ENCODE measurements at places on chromosomes 11 and 22.

DNA sequence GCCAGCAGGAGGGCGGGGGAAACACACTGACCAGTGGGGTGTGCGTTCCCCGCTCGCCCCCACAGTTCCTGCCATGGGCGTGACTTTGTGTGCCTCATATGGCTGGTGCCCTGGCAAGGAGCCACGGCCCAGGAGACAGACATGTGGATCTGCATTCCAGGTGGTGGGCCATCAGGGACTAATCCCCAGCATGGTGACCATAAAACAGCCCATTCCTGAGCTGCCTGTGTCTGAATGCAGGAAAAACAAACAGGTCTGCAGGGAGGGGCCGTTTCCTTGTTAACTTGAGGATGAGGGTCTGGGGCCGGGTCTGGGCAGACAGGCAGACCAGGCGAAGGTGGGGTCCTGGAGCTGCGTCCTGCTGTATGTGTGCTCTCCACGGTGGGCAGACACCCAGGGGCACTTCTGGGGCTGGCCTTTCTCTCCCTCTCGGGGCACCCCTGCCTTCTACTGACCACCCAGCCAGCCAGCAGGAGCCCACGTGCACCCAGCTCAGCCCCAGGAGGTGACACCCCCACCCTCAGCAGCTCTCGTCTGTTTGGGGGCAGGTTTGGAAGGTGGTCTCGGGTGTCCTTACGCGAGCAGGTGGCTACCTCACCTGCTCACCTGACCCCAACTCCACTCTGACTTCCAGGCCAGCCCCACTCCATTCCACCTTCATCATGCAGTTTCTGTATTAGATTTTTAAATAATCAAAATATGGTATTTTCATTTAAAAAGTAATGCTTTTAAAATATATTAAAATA, 120.3 kb downstream of the KCNQ1OT1 start:
- no peak for DNase-seq

DNA sequence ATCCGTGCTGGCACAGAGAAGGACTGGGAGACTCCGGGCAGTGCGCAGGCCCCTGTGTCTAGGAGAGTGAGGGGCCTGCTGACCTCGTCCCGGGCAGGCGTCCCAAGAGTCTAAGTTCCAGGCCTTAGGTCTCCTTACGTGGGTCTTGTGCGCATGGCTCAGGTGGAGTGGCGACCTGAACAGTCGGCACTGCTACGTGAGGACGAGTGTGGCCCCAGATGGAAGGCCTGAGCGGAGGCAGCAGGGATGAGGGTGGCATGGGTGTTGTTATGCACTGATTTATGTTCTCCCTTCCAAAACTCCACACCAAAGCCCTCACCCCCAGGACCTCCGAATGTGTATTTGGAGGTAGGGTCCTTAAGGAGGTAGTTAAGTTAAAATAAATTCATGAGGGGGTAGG, 20.7 kb upstream of the SEPTIN5 start:
- DNase-seq, result no peak

DNA sequence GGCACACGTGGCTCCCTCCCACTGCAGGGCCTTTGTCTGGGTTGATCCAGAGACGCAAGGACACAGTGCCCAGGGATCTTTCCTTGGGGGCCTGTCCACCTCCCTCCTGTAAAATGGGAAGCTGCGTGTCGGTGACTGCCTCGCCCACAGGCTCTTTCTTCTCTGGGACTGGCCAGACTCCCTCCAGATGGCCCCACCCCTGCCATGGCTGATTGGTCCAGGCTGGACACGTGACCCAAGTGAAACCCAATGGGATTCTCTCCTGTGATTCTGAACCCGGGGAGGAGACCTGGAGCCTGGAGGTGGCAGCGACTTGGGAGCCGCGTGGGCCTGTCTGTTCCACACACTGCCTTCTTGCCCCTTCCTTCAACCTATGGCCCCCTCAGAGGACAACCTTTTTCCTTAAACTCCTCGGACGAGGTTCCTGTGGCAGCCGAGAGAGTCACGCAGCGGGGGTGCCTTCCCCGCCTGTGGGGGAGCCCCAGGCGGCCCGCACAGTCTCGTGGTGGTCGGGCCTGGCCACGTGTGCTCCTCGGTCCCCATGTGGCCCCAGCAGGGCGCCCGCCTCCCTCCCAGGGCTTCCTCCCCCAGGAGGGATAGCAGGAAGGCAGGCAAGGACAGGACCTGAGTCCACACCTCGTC, 12.4 kb upstream of the MPPED1 start:
- no peak for DNase-seq

DNA sequence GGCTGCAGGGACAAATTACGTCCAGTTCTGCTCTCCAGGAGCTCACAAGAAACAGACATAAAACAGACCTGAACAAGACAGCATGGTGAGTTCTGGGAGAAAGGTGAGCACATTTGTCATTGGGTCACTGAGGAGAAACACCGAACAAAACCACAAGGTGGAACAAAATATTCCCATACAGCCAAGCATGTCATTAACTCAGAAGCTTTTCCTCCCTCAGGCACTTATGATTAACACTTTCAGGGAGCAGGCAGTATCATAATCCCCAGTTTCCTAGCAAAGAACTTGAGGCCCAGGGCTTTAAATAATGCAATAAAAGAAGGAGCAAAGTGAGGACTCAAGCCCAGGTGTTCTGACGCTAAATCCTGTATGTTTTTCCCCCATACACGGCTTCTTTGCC, 43.0 kb downstream of the P4HA3 start:
- DNase-seq, result peak; percentile 71

DNA sequence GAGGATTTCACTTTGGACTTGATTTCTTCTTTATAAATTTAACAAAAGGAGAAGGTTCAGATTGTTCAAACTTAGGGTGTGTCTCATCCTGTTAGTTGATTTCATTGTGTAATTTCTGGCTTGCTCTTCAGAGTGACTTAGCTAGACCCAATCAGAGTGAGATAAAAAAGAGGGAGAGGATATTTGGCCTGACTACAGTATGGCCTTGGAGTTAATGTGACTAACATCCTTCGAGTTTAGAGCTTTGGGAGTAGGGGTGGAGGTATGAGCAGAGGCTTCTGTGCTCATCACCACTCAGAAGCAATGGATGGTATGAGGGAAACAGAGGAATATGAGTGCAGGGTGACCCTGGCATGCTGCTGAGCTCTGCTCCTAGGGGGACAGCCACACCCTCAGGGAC, 114.2 kb downstream of the ME3 start:
- no peak for DNase-seq

GRCh38 chr22:49392247-49392646, 435.4 kb downstream of the BRD1 start:
- DNase-seq, result no peak

- no peak for DNase-seq
Observed at GRCh38 chr11:57197762-57198161, 16.0 kb downstream of the LRRC55 start.

- DNase-seq, result no peak
Observed at GRCh38 chr11:47938791-47939560, 41.4 kb upstream of the PTPRJ start.

DNA sequence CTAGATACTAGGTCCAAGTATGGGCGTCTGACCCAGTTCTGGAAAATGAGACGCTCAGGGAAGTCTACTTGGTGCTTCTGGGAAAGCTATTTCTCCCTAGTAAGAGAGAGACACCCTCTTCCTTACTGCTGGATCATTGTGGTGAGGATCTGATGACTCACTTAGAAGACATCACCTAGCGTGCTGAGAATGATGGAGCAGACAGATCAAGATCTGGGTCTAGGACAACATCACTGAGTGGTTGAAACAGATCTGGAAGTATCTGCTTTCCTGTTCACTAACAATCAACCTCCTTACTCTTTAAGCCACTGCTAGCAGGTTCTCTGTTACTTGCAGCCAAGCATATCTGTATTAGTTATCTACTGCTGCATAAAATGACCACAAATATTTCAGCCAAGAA, 38.3 kb upstream of the HMGXB4 start:
- peak; percentile 68 for DNase-seq
